ENCODE measurements at places on chromosomes 12 and 14.

GRCh38 chr14:103846543-103847450, 578 bp downstream of the PPP1R13B start:
- DNase-seq = peak; percentile 41

DNA sequence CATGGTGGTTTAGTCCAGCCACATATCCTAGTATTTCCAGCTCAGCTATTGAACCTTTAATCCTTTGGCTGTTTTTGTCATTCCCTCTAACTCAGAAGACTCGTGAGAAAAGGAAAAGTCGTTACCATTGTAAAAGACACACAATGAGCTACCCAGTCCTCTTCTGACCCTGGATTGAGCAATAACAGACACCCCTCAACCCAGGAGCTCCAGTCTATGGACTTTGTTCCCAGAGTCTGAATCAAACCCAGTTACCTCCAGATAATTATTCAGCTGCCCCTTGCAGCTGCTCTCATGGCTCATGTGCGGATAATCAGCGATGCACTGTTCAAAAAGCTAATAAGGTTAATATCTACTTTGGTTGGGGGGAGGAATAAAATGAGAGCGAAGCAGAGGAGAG, 402.4 kb downstream of the BTG1 start:
- DNase-seq = no peak

DNA sequence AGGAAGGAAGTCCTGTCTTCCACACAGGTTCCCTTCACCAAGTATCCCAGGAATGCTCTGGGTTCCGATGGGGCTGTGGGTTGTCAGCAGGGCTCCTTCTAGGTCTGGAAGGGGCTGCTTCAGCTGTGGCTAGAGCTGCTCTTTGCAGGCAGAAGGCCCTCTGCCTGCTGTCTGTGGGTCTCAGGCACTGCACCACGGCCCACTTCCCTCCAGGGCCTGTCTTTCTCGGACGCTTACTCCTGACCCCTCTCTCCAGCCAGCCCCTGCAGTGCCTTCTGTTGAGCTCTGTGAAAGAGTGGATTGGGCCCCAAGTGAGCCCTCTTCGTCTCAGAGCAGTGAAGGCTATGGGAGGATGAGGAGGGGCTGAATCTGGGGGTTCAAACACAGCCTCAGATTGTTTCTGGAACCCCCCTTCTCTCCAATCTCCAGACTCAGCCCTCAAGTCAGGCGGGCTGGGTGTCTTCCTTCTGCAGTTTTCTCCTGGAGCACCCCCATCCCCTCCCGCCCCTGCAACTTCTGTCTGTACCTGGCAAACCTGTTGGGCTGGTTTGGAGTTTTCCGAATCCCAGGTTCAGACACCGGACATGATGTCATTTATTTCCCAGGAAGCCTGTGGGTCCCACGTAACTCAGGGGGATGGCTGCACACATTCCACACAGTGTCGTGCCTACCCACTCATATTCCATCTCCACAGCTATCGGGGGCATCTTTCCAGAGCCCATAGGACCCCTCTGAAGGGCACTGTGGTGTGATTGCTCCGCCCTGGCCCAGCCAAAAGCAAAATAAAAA, 24.9 kb upstream of the SPPL3 start:
- no peak for DNase-seq

GRCh38 chr14:65242732-65243134, 140.4 kb upstream of the MAX start:
- no peak for DNase-seq

DNA sequence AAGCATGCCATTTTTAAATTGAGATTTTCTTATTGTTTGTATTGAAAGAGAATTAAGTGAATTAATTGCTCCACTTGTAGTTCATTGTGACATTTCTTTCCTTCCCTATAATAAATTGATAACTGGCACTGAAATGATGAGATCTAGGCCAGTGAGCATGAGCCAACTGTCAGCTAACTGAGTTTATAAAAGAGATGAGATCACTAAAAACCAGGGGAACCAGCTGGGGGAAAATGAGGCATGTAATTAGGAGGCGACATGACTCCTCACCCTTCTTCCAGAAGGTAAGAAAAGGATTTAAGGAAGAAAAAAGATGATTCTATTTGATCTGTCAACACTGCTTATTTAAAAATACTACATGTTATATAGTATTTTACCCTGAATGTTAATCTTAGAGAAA, 104.5 kb upstream of the DNM1L start:
- DNase-seq = no peak

DNA sequence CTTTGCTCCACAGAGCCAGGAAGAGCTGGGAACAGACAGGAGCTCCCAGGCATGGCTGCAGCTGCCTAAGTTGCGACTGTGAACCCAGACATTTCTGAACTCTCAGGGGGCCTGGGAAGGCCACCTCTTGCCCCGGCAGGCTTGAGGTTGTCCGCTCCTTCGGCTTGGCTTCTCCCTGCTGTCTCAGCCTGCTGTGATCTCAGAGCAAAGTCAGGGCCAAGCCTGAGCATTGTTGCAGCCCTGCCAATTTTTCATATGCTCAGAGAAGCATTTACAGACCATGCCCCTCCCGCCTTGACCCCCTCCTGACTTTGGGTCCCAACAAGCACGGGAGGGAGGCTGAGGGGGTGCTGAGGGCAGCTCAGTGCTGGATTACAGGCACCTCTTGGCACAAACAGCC, 1439.1 kb upstream of the FLRT2 start:
- DNase-seq = no peak

DNA sequence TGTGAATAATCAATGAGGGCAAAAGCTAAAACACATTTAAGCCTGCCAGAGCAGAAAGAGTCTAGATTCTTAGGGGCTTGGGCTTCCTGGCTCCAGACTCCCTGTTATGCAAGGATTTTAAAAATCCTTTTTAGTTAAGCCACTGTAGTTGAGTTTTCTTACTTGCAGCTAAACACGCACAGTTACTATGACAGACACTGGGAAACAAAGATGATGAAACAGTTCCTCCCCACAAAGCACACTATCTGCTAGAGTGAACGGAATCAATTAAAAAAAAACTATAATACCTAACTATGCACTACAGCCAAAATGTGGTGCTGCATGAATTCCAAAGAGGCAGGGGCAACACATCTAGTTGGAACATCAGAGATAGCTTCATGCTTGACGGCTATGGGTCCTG, 28.2 kb downstream of the RPS6KA5 start:
- peak; percentile 8 for DNase-seq

DNA sequence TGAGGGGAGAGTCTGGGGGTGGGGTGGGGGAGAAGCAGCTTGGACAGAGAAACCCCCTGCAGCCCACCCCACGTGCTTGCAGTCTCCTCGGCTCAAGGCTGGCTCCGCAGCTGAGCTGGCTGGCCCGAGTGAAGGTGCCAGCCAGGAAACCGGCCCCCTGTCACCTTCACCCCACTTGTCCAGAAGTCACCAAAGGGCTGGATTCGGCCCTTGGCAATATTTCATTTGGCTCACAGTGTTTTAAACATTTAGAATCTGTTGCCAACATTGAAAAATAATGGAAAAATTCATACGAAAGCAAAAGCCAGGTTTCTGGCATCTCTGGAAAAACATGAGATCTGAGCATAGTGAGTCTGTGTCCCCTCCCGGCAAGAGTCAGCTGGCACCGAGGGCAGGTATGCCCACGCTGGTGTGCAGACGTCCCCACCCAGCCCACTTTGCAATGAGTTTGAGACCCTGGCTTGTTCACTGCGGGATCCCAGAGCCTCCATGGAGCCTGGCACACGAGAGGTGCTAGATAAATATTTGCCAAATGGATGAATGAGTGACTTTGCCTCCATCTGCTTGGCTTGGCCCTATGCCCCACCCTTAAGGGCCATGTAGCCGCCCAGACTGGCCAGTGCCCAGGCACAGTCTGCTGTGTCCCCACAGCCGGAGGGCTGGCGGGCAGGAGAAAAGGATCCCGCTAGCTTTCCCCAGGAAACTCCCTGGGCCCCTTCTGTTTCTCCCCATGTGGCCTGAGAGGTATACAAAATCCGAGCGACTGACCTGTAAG, 18.2 kb downstream of the MSI1 start:
- DNase-seq = no peak

DNA sequence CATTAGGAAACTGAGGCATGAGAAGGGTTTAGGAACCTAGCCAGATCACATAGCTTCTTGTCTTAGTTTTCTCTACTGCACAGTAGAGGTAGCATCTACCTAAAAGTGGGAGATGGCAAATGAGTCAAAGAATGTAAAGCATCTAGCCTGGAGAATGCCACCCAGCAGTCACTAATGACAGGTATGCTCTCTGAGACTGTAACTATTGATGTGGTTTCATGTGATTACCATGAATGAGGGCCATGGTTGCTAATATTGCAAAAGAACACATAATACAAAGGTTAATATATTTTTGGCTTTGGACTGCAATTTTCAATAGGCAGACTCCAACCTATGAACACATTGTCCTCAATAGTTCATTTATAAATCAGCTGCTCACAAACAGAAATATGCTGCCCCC, 389.9 kb downstream of the GRIN2B start:
- DNase-seq = no peak

- DNase-seq = no peak
Measured at GRCh38 chr12:92558215-92558773, 144.5 kb upstream of the PLEKHG7 start.

- no peak for DNase-seq
Measured at GRCh38 chr12:34350092-34351041, 328.1 kb downstream of the ALG10 start.

DNA sequence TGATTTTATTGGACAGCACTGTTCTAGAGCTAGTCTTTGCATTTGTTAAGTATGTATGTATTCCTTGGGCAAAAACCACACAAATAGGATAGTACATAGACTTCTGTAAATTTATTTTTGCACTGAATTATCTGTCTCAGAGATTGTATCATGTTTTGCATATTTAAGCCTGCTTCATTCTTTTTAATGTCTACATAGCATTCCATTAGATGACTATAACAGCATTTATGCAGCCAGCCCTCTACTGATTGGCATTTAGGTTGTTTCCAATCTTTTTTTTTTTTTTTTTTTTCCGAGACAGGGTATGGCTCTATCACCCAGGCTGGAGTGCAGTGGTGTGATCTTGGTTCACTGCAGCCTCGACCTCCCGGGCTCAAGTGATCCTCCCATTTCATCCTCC, 34.5 kb downstream of the SYNDIG1L start:
- DNase-seq = no peak

Measured in cardiac muscle cell (in vitro differentiated cells and primary cell).